Renal pelvis (tissue), 12 donors: ENCODE measurements at places on chromosomes 12 and 14.
A peak's percentile ranks its signal among the peaks of the same experiment; 100 is the strongest.

DNA sequence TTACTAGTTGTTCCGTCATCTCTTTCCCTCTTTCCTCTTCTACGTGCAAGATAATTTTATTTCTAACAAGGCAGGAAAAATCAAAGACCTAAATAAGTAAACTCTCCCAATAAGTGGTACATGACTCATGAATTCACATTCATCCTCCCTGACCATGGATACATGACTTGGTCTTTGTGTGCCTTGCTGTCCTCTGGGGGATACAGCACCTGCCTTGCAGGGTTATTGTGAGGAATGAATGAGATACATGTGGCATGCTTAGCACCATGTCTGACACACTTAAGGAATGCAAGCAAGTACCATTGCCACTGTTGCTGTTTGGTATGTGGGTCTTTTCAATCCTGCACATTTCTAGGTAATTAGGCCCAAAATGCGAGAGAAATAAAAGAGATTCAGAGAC lies 208.4 kb downstream of the DPF3 start:
- DNase-seq = no peak

GRCh38 chr12:110247340-110248095 lies 33.5 kb upstream of the ATP2A2 start:
- DNase-seq = peak; percentile 62

DNA sequence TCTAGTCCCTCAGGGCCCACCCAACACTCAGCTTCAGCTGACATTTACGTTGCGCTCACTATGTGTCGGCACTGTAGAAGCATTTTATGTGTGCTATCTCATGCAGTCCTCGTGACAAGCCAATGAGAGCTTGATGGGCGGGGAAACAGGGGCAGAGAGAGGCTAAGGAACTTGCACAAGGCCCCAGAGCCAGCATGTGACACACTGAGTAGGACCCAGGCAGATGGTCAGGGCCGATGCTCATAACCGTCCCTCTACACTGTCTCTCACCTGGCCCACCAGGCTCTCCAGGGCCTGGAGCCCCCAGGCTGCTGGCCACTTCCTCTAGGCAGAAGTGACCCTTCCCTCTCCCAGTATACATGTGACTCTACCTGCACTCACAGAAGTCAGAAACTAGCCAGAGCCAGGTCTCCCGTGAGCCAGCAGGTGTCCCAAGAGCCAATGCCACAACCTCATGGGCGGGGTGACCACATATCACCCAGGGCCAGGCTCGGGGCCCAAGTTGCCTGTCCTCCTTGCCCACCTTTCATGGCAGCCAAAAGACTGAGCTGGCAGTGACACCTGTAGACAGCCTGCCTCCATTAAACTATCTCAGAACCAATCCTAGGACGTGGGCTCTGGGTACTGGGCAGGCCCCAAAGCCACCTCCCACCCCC lies 38.3 kb downstream of the TTC7B start:
- DNase-seq = no peak

DNA sequence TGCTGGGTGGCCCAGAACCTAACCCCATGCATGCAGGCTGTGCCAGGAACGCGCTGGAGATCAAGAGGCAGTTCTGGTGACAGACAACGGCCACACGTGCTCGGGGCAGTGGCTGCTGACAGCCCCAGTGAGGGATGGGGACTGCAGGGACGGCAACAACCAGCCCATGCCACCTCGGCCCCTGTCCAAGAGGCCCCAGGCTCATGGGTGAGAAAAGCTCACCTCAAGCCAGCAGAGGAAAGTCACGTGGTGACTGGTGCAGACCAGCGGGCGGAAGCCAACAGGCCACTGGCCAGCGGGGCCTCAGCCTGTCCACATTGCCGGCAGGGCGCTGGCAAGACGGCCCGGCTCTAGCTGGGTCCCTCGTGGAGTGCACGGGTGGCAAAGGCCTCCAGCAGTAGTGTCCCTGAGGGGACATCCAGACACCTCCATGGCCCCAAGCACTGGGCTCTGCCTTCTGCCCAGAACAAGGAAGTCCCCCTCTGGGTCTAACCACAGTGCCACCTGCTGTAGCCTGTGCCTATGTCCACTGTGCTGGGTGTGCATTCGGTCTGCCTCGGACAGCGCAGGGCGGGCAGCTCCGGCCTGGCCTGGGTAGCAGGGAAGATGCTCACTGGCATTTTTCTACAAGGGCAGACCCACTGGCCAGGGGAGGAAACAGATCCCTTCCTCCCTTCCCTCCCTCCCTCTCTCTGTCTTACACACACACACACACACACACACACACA lies 134.1 kb downstream of the NCOR2 start:
- DNase-seq = no peak

GRCh38 chr12:86170051-86170450 lies 86.1 kb downstream of the MGAT4C start:
- no peak for DNase-seq

DNA sequence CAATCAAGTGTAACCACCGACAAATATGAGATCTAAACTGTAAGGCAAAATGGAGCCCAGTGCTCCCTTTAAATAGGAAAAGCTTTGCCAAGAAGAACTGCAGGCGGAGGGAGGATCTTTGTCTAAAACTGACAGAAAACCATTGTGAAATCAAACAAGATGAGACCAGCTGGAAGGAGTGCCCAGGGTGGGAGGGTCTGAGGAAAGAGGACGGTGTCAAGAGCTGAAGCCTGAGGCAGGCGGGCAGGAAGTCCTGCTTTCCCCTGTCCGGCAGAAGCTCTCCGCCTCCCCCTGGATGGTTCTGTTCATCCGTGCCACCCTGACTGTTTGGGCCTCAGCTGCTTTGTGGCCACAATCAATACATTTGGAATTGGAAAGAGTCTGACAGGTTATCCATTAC lies 37.5 kb downstream of the CDC42BPB start:
- DNase-seq = no peak

- no peak for DNase-seq
Observed at GRCh38 chr12:108239378-108239777, 99.7 kb downstream of the CMKLR1 start.

DNA sequence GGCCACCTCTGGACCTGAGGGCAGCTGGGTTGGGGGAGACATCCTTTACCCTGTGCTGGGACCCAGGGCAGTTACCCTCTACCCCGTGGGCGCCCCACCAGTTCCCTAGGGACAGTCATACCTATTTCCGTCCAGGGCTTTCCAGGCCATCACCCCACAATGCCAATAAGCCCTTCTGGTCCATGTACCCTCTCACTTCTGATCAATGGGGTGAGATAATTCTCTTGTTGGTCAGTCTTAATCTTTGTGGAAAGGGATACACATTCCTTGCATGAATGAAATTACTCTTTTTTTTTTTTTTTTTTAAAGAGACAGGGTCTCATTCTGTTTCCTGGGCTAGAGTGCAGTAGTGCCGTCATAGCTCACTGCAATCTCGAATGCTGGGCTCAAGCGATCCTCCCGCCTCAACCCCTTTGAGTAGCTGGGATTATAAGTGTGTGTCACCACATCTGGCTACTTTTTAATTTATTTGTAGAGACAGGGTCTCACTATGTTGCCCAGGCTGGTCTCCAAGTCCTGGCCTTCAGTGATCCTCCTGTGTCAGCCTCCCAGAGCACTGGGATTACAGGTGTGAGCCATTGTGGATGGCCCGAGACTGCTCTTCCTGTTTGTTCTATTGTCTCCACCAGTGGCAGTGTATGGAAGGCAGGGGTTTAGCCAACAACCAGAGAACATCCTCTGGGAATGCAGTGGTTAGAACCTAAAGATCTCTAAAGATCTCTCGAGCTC lies 46.3 kb upstream of the STON2 start:
- DNase-seq = no peak

GRCh38 chr12:906062-906585 lies 43.4 kb downstream of the RAD52 start:
- no peak for DNase-seq

- peak; percentile 16 for DNase-seq
Observed at GRCh38 chr14:39974036-39974435, 541.8 kb upstream of the FBXO33 start.

- no peak for DNase-seq
Observed at GRCh38 chr14:99602054-99602787, 1.8 kb downstream of the CCDC85C start.

DNA sequence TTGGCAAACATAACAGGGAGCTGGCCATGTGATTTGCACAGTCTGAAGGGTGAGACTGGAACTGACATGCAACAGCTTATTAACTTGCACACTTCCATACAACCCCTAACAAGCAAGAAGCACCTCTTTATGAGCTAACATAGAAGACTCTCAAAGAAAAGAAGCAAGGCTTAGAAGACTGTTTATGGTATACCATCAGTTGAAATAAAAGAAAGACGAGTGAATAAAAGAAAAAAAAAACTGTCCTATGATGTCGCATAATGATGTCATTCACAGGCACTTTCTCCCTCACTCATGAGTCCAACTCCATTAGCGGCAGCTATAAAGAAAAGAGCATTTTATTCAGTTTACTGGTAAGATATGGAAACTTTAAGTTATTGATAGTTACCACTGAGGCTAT lies 3.3 kb upstream of the MDM1 start:
- no peak for DNase-seq

DNA sequence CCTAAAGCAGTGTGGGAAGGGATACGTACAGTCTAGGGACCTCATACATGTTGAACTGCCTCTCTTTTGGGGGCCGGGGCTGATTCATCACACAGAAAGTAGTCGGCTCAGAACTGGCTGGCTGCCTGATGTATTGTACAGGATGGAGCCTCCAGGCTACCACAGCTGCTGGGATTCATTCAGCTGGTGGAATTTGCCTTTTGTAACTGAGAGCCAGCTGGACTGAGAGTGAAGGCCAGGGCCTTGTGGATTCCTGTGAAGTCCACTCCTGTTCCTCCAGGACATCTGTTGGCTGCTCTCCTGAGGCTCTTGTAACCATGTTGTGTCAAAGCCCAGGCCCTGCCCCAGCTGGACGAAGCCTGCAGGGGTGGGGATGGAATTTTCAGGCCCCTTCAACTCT lies 116.3 kb upstream of the PRICKLE1 start:
- DNase-seq = peak; percentile 59

DNA sequence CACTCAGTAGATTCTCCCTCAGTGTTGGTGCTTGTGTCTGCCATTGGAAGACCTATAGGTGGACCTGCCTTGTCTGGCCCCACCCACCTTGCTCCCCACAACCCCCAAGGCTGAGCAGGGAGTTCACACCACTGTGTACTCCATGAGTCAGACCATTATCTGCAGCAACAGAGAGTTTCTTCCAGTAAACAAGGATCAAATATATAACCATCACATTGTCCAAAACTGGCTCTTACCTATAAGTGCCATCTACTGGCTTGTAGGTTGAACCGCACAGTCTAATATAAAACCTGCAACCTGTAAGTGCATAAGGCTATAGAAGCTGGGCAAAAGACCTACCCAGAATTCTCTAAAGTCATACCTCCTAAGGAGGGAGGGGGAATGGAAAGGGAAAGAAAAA lies 7.9 kb downstream of the TAS2R13 start:
- no peak for DNase-seq

- DNase-seq = no peak
Observed at GRCh38 chr12:111405859-111406473, at the start of gene SH2B3. Gene SH2B3 (plus strand): TSS chr12:111405923. CDS start chr12:111418146, 12,223 bp downstream.

DNA sequence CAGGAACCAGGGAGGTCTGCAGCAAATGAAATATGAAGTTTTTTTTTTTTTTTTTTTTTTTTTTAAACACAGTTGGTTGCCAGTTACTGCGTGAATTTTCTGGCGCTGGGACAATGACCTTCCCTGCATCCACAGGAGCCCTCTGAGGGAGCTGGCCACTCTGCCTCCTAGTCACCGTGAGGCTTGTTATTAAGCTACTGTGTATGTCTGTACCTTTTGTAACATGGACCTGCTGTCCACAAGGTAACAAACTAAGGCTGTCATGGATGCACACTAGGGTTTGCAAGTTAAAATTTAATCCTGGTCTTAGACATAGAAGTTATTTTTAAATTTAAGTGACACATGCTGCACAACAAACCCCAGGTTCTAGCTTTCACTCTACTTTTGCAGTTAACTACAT lies 211.0 kb downstream of the SSPN start:
- no peak for DNase-seq

DNA sequence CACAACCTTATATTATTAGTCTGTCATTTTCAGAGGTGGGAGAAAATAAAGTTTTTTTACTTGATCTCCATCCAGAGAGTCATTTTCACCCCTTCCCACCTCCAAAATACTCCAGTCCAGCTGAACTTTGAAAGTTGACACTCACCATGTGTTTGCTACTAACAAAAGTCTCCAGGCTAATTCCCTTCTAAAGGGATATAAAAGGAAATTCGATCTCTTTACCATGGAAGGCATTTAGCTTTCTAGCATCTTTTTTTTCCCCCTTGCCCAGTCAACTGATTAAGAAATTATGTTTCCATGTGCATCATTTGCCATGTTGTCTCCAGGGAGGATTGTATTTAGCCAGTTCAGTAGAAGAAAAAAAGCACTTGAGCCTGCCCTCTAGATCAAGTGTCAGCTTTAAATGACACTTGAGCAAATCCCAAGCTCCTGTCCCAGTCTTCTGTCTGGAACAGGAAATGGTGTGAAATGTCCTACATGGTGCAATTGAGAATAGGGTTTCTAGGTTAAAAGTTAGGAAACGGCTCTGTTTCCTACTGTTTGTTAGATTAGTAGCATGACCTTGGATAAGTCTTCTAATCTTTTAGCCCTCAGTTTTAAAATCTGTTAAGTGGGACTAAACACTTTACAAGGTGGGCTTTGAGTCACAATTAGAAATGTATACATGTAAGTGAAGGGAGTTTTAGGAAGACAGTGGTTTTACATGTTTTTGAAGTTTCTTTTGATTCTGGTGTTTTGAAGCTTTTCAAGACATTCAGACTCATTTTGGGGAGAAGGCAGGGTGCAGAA lies 67.2 kb downstream of the GNS start:
- peak; percentile 65 for DNase-seq

GRCh38 chr12:51949342-51950030 lies 2.0 kb upstream of the ACVR1B start:
- DNase-seq = no peak

DNA sequence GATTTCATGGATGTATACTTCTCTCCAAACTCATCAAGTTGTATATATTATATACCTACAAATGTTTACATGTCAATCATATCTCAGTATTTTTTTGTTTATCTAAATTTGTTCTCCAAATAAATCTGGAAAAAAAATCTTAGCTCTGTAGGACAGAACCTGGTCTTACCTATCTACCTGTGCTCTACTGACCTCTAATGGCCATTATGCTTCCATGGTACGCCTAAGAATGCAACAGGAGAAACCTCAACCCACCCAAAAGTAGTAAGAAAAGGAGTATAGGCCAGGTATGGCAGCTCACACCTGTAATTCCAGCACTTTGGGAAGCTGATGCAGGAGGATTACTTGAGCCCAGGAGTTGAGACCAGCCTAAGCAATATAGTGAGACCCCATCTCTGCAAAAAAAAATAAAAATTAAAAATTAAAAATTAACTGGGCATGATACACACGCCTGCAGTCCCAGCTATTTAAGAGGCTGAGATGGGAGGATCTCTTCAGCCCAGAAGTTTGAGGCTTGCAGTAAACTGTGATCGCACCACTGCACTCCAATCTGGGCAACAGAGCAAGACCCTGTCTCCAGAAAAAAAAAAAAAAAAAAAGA lies 8.7 kb downstream of the OR11H4 start:
- no peak for DNase-seq

- DNase-seq = no peak
Observed at GRCh38 chr12:94856324-94856723, 147.2 kb downstream of the NDUFA12 start.

GRCh38 chr12:32834122-32834521 lies 62.5 kb downstream of the PKP2 start:
- DNase-seq = no peak

GRCh38 chr12:27530157-27530922 lies 6.3 kb downstream of the PPFIBP1 start:
- no peak for DNase-seq

- no peak for DNase-seq
Observed at GRCh38 chr14:81324011-81324410, 76.1 kb downstream of the STON2 start.
